ENCODE measurements at places on chromosomes 2 and 18.

DNA sequence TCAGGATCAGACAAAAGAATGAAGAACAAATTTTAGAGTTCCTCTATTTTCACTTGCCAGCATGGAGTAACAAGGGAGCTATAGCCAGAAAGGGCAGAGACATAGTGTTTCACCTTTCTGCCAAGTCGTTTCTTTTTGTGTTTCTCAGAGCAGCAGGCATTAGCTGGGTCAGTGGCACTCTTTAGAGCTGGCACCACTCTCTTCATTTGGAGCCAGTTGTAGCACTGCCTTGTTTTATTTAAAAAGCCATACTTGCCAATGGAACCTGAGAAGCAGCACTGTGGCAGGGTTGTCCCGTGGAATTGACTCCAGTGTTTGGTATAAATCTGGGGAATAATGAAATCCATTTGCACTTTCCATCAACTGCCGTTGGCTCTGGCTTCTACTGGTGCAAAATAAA, 64.0 kb downstream of the LRRTM4 start:
- DNase-seq = no peak

GRCh38 chr2:42752816-42753813, 10.8 kb downstream of the OXER1 start:
- no peak for DNase-seq

GRCh38 chr2:158667586-158667985, 127.5 kb upstream of the DAPL1 start:
- DNase-seq = peak; percentile 84

- DNase-seq = no peak
Observed at GRCh38 chr2:119409506-119409905, 22.1 kb upstream of the TMEM37 start.

- DNase-seq = no peak
Observed at GRCh38 chr2:221602938-221603337, 30.8 kb upstream of the EPHA4 start.

Measured in EL (cell line).